K562 (cell line): ENCODE measurements at places on chromosomes 2 and 18.
A peak's percentile ranks its signal among the peaks of the same experiment; 100 is the strongest.

DNA sequence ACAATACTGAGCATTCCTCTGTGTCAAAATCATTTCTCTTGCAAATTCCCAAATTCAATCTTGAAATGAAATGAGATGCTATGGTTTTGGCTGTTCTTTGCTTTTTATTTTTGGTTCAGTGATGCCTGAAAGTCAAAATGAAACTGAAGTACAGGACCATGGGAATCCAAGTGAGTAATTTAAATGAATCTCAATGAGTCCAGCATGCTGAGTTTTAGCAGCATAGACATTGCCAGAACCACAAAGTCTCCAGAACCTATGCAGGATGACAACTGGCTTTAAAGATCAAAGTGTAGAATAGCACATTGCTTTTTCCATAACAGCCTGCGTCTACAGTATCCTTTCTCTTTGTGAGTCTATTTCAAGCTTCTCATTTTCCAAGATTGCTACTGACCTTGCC, 1050.7 kb upstream of the PIK3C3 start:
- DNase-seq: no peak
- no peak overlapping the region for H3K4me3 ChIP-seq
- H3K27ac ChIP-seq: no peak overlapping the region

DNA sequence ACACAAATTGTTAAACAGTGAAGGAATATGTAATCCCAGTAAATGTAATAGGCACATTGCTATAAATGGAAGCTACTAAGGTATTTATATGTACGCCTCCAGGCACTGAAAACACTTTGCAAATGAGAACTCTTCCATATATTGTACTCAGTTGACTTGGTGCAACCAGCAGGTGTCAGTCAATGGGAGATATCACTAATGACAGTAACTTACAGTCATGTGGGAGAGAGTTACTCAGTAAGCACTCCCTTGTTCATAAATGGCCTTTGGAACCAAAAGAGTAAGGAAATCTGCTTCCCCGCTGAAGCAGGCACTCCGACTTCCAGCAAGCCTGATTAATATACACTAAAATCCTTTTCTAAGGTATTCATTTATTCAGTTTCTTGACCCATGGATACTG, 5.9 kb downstream of the MDH1 start:
- H3K27ac ChIP-seq: no peak overlapping the region
- H3K36me3 ChIP-seq: peaks cover 72% of the 10 kb centered on the region
- no peaks in the 10 kb centered on the region for H3K27me3 ChIP-seq
- H3K4me3 ChIP-seq: no peak overlapping the region

- H3K27ac ChIP-seq: no peak overlapping the region
- no peaks in the 10 kb centered on the region for H3K36me3 ChIP-seq
- DNase-seq: no peak
Observed at GRCh38 chr2:226483143-226483542, 316.5 kb downstream of the IRS1 start.

DNA sequence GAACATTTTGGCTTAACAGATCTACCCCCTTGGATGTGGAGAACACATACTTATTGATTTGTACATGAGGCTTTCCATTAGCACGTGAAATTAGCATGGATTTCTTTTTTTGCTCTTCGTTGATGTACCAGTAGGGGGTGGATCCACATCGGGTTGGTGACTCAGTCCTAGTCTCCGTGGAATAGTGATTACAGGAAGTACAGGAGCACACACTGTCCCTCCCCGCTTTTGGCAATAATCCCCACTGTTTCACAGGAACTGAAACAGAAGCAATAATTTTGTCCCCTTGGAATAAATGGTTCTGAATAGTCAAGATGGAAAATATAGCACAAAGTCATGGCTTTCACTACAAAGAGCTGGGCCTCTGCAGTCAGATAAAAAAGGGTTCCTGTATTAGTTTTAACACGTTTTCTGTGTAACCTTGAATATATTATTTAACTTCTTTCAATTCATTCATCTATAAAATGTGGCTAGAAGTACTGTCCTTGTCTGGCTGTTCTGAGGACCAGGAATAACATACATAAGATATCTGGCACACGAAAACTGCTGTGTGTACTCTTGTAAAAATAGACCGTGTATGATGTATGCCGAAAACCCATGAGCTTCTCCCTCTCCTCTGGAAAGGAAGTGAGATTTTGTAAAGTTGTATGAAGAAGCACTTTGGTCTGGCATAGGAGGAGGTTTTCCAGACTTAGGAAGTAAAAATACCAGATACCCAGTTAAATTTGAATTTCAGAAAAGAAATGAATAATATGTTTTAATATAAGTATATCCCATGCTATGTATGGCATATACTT, 229.2 kb downstream of the GALR1 start:
- no peaks in the 10 kb centered on the region for H3K27me3 ChIP-seq
- H3K4me3 ChIP-seq: no peak overlapping the region
- no peak for DNase-seq

DNA sequence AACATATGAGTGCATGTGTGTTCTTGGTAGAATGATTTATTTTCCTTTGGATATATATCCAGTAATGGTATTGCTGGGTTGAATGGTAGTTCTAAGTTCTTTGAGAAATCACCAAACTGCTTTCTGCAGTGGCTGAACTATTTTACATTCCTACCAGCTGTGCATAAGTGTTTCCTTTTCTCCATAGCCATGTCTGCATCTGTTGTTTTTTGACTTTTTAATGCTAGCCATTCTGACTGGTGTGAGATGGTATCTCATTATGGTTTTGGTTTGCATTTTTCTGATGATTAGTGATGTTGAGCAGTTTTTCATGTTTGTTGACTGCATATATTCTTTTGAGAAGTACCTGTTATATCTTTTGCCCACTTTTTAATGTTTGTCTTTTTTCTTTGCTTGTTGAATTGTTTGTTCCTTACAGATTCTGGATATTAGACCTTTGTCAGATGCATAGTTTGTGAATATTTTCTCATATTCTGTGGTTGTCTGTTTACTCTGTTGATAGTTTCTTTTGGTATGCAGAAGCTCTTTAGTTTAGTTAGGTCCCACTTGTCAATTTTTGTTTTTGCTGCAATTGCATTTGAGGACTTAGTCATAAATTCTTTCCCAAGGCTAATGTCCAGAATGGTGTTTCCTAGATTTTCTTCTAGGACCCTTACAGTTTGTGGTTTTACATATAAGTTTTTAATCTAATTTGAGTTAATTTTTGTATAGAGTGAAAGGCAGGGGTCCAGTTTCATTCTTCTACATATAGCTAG, 17.6 kb upstream of the KCNE4 start:
- no peak overlapping the region for H3K27ac ChIP-seq
- no peaks in the 10 kb centered on the region for H3K27me3 ChIP-seq
- H3K4me3 ChIP-seq: no peak overlapping the region
- no peaks in the 10 kb centered on the region for H3K4me1 ChIP-seq
- H3K36me3 ChIP-seq: no peaks in the 10 kb centered on the region
- no peak for DNase-seq

DNA sequence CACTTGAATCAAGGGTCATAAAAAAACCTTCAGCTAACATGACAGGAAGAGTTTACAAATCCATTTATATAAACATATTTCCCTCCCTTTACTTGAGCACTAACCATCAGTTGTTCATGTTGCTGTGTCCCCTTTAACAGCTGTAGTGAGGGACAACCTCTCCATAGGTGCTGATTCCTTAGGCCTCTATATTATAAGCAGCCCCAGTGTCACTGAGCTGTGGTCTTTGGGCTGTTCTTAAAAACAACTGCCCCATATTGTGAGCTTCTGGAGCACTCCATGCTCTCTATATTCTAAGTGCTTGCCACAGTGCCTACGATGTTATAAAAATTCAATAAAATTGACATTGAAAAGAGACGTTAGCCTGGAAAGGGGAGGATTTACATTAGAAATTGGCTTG, 175.3 kb downstream of the ZNF385B start:
- H3K36me3 ChIP-seq: no peaks in the 10 kb centered on the region
- no peaks in the 10 kb centered on the region for H3K4me1 ChIP-seq
- no peaks in the 10 kb centered on the region for H3K27me3 ChIP-seq
- no peak for DNase-seq

GRCh38 chr18:34809451-34810072, 99.5 kb downstream of the DTNA start:
- no peaks in the 10 kb centered on the region for H3K27me3 ChIP-seq
- no peak overlapping the region for H3K27ac ChIP-seq
- H3K4me3 ChIP-seq: no peak overlapping the region
- peak; percentile 41 for DNase-seq
- H3K4me1 ChIP-seq: no peaks in the 10 kb centered on the region

- peak overlapping the region; percentile 78 for H3K4me3 ChIP-seq
- H3K36me3 ChIP-seq: peaks cover 36% of the 10 kb centered on the region
Observed at GRCh38 chr2:173355132-173355865, 627 bp downstream of the CDCA7 start.

- H3K4me3 ChIP-seq: no peak overlapping the region
- H3K36me3 ChIP-seq: peaks cover 36% of the 10 kb centered on the region
- H3K4me1 ChIP-seq: peaks cover 3% of the 10 kb centered on the region; the same call in 1 of the 2 replicates
- H3K27ac ChIP-seq: no peak overlapping the region
Observed at GRCh38 chr2:68214381-68214780, 38.0 kb downstream of the PPP3R1 start.

DNA sequence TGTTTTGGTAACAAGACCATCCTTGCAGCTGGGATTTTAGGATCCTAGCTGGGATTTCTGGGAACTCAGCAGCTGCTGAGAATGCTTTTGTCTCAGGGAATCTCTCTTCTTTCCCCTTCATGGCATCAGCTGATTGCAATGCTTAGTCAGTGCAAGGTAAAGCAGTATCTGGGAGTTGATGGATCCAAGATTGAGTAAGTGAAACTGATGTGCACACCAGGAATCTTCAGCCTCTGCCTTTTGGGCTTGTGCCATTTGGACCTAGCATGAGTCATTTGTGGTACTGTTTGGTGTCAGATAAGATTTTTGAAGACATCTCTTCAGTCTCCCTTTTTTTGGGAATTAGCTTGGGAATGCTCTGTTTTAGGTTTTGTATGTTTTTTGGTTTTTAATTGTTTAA, 363.3 kb upstream of the TFPI start:
- no peak for DNase-seq
- H3K4me1 ChIP-seq: no peaks in the 10 kb centered on the region
- no peaks in the 10 kb centered on the region for H3K36me3 ChIP-seq
- no peak overlapping the region for H3K27ac ChIP-seq

DNA sequence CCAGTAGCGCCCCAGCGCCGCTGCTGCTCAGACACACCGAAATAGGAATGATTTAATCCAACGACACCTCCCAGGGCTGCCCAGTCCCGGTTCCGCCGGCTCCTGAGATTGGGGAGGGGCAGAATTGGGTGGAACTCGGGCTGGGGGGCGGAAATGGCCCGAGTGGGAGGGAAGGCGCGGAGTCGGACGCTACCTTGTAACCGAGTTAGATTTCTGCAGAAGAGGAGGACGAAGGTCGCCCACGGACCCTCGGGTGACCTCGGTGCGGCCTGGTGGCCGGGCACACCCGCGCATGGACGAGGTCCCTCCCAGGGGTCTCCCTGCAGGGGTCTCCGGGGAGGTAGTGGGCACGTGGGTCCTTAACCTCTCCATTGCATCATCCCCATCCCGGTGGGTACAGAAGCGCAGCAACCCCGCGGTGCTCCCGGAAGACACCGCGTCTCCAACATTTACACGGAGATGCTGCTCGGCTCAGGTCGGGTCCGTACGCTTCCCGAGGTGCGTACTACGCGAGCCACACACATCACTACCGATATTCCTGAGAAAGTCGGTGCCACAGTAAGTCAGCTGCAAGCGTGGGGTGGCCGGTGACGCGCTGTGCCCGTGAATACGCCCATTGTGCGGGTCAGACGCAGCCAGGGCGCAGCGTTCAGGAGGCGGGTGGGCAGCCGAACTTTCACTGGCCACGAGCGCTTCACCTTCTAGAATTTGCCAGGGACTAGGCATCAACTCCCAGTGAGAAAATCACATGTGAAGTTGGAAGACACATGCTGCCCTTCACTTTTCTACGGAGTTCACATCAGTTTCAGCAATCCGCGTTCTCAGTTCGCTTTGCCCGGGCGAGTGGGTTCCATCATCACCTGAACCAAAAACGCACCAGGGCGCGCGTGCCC, 3.0 kb downstream of the ZNF516 start:
- DNase-seq: no peak
- H3K4me1 ChIP-seq: 0 out of 3 replicates have a peak, but pooled peaks cover 2% of the 10 kb centered on the region
- H3K4me3 ChIP-seq: peak overlapping the region; percentile 34
- H3K36me3 ChIP-seq: no peaks in the 10 kb centered on the region
- peaks cover 6% of the 10 kb centered on the region for H3K27me3 ChIP-seq

- H3K27ac ChIP-seq: no peak overlapping the region
- no peaks in the 10 kb centered on the region for H3K4me1 ChIP-seq
- H3K36me3 ChIP-seq: no peaks in the 10 kb centered on the region
- H3K4me3 ChIP-seq: no peak overlapping the region
Observed at GRCh38 chr18:7889515-7889914, 322.4 kb downstream of the PTPRM start.

GRCh38 chr2:24115057-24115456, 8.1 kb downstream of the PFN4 start:
- H3K36me3 ChIP-seq: no peaks in the 10 kb centered on the region
- DNase-seq: no peak
- no peak overlapping the region for H3K27ac ChIP-seq
- H3K27me3 ChIP-seq: no peaks in the 10 kb centered on the region

GRCh38 chr18:49648326-49648725, 86.5 kb downstream of the LIPG start:
- no peak overlapping the region for H3K4me3 ChIP-seq
- peaks cover 4% of the 10 kb centered on the region; the same call in 1 of the 3 replicates for H3K27me3 ChIP-seq
- H3K36me3 ChIP-seq: no peaks in the 10 kb centered on the region
- no peak for DNase-seq
- no peaks in the 10 kb centered on the region for H3K4me1 ChIP-seq
- H3K27ac ChIP-seq: no peak overlapping the region

- no peak overlapping the region for H3K27ac ChIP-seq
- H3K4me3 ChIP-seq: no peak overlapping the region
- H3K4me1 ChIP-seq: no peaks in the 10 kb centered on the region; the same call in 2 of the 3 replicates
- no peaks in the 10 kb centered on the region for H3K27me3 ChIP-seq
- DNase-seq: peak; percentile 25
- no peaks in the 10 kb centered on the region for H3K36me3 ChIP-seq
Observed at GRCh38 chr2:59182249-59182648, 941.1 kb upstream of the FANCL start.

- H3K27me3 ChIP-seq: no peaks in the 10 kb centered on the region
- no peaks in the 10 kb centered on the region for H3K4me1 ChIP-seq
- H3K4me3 ChIP-seq: no peak overlapping the region
- no peak for DNase-seq
Observed at GRCh38 chr18:4639628-4640310, 184.7 kb upstream of the DLGAP1 start.

DNA sequence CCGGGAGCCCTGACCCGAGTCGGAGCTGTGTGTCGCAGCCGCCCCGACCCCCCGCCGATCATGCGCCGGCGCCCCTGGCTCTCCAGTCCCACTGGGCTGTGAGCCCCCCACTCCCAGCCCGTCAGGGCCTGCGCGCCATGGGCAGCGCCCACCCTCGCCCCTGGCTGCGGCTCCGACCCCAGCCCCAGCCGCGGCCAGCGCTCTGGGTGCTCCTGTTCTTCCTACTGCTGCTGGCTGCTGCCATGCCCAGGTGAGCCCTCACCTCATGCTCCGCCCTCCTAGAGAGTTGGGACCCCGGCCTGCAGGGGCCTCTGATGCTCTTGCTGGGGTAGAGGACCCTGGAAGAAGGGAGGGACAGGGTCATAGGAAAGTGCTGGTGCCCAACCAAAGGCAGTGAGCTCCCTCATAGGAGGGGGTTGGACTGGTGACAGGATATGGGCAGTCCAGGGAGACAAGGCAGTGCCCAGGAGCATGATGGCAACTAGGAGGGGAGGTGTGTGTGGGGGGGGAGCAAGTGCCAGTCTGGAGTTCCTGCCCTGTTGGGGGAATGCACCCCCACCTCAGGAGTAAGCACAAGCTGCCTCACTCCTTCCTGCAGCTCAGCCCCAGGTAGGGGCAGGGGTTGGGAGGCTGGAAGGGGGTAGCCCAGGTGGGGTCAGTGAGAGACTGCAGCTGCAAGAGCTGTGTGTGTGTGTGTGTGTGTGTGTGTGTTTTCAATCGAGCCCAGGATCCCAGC, 375 bp downstream of the WNT10A start:
- H3K27me3 ChIP-seq: peaks cover 44% of the 10 kb centered on the region
- H3K4me3 ChIP-seq: no peak overlapping the region
- no peak for DNase-seq
- peaks cover 15% of the 10 kb centered on the region for H3K4me1 ChIP-seq
